ENCODE measurements at places on chromosomes 1 and 21.

GRCh38 chr1:185693654-185694053 lies 40.5 kb upstream of the HMCN1 start:
- H3K27ac ChIP-seq: peak overlapping the region; percentile 91
- peaks cover 12% of the 10 kb centered on the region for H3K4me1 ChIP-seq
- DNase-seq: no peak

GRCh38 chr1:199687321-199687720 lies 340.2 kb upstream of the NR5A2 start:
- H3K27ac ChIP-seq: no peak overlapping the region
- no peaks in the 10 kb centered on the region for H3K27me3 ChIP-seq
- peaks cover 3% of the 10 kb centered on the region for H3K4me1 ChIP-seq

GRCh38 chr1:19534281-19534680 lies 48.9 kb upstream of the CAPZB start:
- H3K36me3 ChIP-seq: no peaks in the 10 kb centered on the region
- no peak for DNase-seq
- no peak overlapping the region for H3K27ac ChIP-seq
- H3K27me3 ChIP-seq: peaks cover 7% of the 10 kb centered on the region
- H3K4me1 ChIP-seq: peaks cover 3% of the 10 kb centered on the region
- H3K4me3 ChIP-seq: no peak overlapping the region

GRCh38 chr1:3483801-3484444 lies 29.5 kb downstream of the ARHGEF16 start:
- no peaks in the 10 kb centered on the region for H3K4me1 ChIP-seq
- peak; percentile 8 for DNase-seq
- H3K4me3 ChIP-seq: no peak overlapping the region
- H3K27me3 ChIP-seq: no peaks in the 10 kb centered on the region
- no peak overlapping the region for H3K27ac ChIP-seq
- H3K36me3 ChIP-seq: no peaks in the 10 kb centered on the region

- peak overlapping the region; percentile 61 for H3K4me3 ChIP-seq
- no peaks in the 10 kb centered on the region for H3K36me3 ChIP-seq
- H3K27ac ChIP-seq: peak overlapping the region; percentile 78
- no peak for DNase-seq
Measured at GRCh38 chr1:11352816-11353799, 80.1 kb downstream of the UBIAD1 start.

DNA sequence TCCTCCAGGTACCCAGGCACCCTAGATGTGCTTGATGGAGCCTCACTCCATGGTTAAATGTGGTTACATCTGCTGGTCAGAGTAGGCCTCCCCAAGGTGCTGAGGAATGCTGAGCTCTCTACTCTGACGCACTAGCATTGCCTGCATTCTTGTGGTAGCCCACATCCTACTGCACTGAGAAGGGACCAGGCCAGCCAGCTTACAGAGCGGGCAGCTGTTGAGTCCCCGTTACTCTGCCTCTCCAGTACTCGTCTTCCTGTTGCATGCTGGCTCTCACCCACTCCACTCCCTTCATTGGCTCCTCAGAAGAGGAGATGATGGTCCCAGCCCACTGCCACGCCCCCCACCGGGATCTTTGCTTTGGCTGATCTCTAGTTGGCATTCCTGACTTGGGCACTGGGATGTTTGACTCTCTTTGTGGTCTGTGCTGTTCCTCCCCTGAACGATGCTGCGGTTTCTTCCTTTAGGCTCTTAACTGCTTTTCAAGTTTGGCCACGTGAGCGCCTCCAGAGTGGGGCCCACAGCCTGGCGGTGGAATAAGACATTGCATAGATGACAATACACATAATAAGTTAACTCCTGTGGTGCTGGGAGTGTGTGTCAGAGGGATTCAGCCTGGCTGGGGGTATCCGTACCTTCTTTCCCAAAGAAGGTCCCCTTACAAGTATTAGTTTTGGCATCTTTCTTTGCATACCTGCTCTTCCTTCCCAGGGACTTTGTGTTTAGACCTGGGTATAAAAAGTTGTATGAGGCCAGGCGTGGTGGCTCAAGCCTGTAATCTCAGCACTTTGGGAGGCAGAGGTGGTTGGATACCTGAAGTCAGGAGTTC lies 18.6 kb downstream of the AZIN2 start:
- H3K4me3 ChIP-seq: peak overlapping the region; percentile 92
- peak overlapping the region; percentile 97 for H3K27ac ChIP-seq
- peak; percentile 85 for DNase-seq
- H3K36me3 ChIP-seq: no peaks in the 10 kb centered on the region
